ENCODE measurements at places on chromosomes 11 and 22. TPM values are rescaled to one million over a fixed set of nuclear protein-coding genes. Genes with fewer than 3 reads are reported as not detected.
A peak's percentile ranks its signal among the peaks of the same experiment; 100 is the strongest.

GRCh38 chr11:125626288-125626950, 1.5 kb downstream of the CHEK1 start:
- DNase-seq, result no peak

DNA sequence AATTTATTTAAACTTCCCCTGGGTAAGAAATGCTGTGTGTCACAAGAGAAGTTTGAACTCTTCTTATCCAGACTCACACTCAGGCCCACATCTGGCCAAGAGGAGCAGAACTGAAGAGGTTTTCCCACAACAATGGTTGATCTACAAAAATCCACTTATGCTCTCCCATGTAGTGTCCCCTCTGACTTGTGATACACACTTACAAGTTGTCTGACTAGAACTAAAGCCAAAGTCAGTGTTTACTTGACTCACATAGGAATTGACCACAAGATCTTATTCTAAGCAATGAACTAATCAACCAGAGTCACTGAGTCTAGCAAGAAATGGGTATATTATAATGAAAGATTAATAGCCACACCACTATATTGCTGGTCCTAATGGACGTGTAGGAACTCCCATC, 133.0 kb downstream of the ATG16L2 start:
- DNase-seq, result no peak

DNA sequence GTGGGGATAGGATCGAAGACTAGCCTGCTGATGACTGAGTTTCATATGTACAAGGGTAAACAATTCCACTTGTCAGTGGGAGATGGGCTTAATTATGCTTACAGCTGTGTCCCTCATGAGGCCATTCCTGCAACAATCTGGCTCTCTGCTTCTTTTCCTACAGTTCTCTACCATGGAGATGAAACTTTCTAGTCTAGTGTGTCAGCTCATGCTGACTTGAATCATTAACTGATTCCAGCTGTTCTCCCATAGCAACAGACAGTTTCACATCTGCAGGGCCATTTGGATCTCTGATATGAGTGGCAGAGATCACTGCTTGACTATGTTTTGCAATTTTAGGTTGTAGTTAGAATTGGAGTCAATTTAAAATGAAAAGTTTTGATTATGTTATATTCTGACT, 1251.7 kb upstream of the RAG2 start:
- no peak for DNase-seq

DNA sequence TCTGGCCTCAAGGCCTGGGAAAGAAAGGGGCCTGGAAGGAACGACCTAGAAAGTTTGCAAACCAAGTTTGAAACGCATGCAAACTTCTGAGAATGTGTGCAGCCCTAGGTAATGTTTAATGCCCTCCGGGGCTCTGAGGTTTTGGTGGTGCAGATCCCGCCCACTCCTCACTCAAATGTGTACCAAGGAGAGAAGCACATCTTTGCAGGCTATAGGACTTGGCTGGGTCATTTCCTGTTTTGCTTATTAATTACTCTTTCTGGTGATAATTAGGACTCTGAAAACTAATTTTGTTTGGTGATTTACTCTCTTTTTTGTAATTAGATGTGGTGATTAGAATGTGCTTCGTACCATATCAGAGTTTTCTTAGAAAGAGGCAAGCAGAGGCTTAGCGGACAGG, 625.9 kb upstream of the CADM1 start:
- DNase-seq, result no peak

DNA sequence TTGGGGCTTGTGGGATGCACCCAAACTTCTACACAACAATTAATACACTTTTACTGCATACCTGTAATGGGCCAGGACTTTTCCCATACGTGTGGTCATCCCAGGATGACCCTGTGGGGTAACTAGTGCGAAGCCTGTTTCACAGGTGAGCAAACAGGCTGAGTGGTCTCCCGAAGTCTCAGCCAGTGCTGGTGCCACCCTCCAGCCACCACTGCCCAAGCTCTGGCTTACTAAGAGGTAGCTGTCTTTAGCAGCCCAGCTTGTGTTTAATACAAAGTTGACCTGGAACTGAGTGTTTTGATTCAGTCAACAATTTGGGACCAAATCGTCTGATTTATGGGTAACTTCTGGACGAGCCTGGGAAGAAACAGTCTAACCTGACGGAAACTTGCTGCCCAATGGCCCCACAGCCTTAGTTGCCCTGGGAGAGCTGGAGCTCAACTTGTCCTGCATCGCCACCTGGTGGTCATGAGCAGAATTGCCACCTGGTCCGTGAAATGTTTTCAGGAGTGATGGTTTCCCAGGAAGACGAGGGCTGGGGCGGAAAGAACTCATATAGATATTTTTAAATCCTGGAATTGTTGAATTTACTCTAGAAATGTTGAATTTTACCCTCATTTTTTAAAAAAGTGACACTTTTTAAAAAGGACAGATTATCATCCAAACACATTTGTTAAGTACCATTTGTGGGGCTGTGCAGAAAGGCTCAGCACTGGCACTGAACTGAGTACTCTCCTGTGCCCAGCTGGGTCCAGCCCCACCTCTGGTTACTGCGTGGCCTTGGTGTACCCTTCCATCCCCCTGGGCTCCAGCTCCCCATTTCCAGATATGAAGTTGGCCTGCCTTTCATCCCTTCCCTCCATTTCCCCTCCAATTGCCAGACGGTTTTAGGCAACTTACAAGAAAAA, 95.5 kb upstream of the PARVA start:
- peak; percentile 93 for DNase-seq

GRCh38 chr22:49869845-49870712, 16.4 kb downstream of the ZBED4 start:
- DNase-seq, result no peak

DNA sequence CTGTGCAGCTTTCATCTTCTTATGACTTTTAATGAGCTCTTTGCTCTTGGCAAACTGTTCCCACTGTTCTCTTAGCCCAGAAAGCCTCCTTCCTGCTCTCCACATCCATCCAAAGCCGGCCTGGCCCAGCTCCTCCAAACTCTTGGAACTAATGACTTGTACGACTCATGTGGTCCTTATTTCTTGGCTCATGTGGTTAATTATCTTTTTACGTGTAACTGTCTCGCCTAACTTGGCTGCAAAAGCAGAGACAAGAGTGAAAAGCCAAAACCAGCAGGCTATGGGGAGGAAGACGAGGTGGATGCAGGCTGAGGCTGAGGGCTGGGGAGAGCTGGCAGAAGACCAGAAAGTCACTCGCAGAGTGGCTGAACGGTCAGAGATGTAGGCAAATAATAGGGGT, 5.5 kb downstream of the CSNK2A3 start:
- DNase-seq, result peak; percentile 80

GRCh38 chr11:99505316-99505715, 484.6 kb downstream of the CNTN5 start:
- no peak for DNase-seq

DNA sequence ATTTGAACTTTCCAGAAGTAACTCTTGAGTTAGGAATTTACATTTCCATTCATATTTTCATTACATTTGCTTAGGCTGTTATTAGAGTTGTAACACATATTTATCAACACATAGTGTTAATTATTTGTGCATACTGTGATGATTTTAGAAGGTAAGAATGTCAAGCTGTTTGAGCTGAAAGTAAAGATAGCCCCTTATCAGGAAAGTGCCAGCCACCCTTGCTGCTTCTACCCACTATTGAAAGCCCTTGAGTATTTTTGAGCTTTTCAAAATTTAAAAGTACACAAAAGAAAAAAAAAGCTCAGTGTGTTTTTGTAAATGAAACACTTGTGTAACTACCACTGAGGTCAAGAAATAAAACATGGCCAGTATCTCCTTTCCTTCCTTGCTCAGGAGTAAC, 8.0 kb downstream of the APLP2 start:
- no peak for DNase-seq

- DNase-seq, result no peak
Observed at GRCh38 chr22:36360011-36360410, 27.8 kb downstream of the MYH9 start.

DNA sequence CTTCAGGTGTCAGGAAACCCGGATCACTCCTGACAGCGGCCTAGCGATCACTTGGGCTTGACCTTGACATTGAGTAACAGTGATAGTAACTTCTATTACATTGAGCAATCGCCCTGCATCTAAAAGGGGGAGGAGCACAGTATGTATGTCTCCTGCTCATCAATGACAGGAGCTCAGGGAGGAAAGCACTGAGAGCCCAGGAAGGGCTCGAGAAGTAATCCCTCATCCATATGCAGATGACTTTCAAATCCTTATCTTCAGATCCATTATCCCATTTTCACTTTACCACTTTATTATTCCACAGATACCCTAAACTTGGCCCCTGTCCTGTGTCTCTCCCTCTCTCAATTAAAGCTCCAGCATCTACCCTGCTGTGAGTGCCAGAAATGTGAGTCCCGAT, 47.8 kb downstream of the ABTB2 start:
- no peak for DNase-seq

KLHL22 gene
- 20.5 TPM for total RNA-seq

OTUB1 gene
- total RNA-seq, result 55.8 TPM
